Stimulated activated CD8-positive, alpha-beta memory T cell treated with anti-CD3 and anti-CD28 coated beads, Interleukin-15, amount 100 ng/mL, for 24 hours (primary cell): ENCODE measurements at places on chromosomes 12 and 14.

GRCh38 chr12:131550121-131550520, 160.8 kb upstream of the SFSWAP start:
- no peak for DNase-seq

- no peak for DNase-seq
Observed at GRCh38 chr12:51373187-51373586, 18.0 kb downstream of the GALNT6 start.

GRCh38 chr14:91065266-91065665, 4.8 kb upstream of the RPS6KA5 start:
- no peak for DNase-seq

DNA sequence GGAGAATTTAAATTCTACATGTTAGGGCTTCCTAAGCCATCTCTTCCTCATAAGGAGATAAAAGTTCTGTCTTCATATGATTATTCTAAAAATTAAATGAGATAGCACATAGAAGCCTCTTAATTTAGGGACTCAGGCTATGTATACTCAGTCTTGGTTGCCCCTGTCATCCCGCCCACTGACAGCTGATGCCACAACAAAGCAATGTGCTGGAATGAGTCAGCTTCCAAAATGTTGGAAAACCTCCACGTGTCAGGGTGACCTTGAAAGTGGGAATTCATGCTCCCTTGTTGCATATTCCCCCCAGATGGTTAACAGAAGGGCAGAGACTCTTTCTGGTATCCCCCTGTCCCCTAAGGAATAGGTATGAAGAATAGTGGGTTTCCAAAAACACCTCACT, 238.0 kb upstream of the DDHD1 start:
- no peak for DNase-seq

GRCh38 chr14:91841065-91841464, 26.3 kb downstream of the TC2N start:
- no peak for DNase-seq
